ENCODE measurements at places on chromosomes 3 and 15.

DNA sequence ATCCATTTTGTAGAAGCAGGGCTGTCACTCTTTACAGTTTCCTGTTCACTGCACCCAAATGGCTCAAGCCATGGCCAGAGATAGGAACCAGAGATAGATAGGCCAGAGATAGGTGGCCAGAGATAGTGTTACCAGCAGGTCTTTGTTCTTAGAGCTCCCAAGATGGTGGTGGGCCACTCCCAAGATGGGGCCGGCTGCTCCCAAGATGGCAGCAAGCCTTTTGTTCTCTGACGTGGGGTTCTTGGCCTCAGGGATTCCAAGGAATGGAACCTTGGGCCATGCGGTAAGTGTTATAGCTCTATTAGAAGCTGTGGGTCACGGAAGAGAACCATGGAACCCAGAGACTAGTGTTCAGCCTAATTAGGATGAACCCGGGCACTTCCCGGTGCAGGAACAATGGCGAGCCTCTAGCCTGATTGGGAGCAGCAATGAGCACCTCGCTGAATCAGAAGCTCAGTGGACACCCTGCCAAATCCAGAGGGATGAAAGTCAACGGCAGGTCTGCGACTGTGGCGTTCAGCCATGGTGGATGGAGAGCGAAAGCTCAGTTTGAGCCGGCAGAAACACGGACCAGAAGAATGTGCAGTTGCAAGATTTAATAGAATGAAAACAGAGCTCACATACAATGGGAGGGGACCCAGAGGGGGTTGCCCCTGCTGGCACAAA, 45.0 kb upstream of the CD96 start:
- no peak for DNase-seq

DNA sequence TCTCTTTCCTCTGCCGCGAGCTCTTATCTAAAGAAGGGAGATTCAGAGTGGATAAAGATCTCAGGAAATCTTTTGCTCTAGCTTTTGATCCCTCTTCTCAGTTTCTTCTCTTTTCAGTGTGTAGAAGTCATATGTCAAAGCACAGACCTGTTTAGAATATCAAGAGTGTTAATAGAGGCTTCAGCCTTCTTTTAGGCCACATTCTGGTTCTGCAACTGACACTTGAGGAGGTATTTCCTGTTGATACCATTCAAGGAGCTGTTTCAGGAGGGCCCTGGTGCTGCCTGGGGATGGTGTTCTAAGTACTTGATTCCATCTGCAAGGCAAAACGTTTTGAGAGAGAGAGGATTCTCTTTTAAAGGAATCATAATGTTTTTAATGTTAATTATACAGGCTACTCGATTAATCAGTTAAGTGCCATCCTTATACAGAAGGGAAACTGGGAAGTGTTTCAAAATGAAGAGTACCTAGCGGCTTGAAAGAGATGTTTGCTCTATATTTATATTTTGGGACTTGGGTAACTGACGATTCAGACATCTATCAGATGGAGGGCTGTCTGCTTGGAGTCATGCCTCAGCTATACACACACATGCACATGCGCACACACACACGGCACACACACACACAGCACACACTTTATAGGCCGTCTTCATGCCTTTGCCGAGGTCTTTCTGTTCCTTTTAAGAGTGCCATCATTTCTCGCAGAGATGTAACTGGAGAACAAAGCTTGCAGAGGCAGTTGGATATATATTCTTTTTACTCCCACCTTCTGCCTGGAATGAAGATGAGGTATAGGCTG, 313.9 kb downstream of the PTPRG start:
- no peak for DNase-seq

- no peak for DNase-seq
These were observed 954.6 kb downstream of the EPHA3 start for GRCh38 chr3:90062016-90062415.

GRCh38 chr3:192917028-192917403, 640 bp downstream of the MB21D2 start:
- no peak for DNase-seq
